ENCODE measurements at places on chromosomes 7 and 10. TPM values are rescaled to one million over a fixed set of nuclear protein-coding genes. Genes with fewer than 3 reads are reported as not detected.
A peak's percentile ranks its signal among the peaks of the same experiment; 100 is the strongest.

GRCh38 chr7:19698331-19698730, 10.5 kb downstream of the POLR1F start:
- no peak for DNase-seq

The ALKBH4 gene
- 16.6 TPM for polyA plus RNA-seq

DNA sequence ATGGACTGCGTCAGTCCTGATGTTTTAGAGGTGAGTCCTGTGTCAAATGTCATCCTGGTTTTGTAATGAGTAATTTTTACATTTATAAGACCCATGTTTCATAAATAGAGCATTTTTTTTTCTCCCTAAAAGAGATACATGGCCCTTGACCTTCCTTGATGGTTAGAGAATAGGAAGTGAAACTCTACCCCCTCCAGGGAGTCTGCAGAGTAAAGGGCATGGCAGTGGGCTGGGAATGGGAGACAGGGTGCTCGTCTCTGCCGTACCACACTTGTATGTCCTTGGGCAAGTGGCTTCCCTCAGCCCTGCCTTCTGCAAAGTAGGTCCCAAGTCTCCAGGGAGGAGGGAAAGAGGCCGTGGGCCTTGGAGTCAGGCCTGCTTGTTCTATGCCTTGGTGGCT, 63.9 kb downstream of the WDFY4 start:
- no peak for DNase-seq

DNA sequence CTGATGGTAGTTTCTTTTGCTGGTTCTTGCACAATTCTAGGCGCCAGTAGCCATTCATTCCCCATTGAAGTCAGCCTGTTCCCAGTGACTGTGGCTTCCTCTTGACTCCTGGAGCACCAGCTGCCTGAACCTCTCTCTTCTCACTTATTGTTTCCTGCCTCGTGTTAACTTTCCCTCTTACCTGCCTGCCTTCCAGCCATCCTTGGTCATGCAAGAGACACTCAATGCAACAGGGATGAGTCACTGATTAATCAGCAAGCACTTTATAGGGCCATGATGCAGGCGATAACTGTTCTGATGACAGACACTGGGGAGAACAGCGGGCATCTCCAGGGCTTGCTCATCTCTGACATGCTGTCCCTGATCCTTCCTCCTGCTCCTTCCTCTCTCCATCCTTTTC, 122.0 kb downstream of the PLCE1 start:
- DNase-seq = no peak

GRCh38 chr7:151061213-151062110, 2.1 kb downstream of the SLC4A2 start:
- no peak for DNase-seq

DNA sequence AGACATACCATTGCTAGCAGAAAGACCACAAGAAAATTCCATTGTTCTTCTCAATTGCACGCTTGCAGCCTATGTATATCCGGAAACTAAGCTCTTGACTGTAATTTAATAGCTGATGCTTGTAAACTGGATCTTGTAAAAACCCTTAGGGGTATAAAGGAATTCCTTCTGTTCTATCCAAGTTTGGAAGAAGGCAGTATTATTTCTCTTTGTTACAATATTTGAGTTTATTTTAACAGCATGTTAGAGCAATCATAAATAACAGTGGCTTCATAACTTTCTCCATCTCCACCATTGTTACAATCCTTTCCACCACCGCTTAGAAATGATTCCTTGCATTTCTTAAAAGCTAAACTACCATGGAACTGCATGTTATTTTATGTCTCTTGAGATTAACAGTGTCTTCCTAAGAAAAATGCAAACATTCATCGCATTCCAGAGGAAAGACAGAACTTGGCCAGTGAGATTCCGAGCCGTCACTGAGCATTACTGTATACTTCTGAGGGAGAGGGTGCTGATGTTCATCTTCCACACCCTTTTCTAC, 92.5 kb downstream of the TRIL start:
- DNase-seq = no peak

The LMOD2 gene
- polyA plus RNA-seq = 0.14 TPM

GRCh38 chr10:24574161-24574560, 149.5 kb downstream of the ARHGAP21 start:
- no peak for DNase-seq

The SPDYE2B gene
- 3.6 TPM for polyA plus RNA-seq

The PRLHR gene
- not detected for polyA plus RNA-seq

GRCh38 chr10:72335394-72336258, 19.1 kb downstream of the DNAJB12 start:
- no peak for DNase-seq

DNA sequence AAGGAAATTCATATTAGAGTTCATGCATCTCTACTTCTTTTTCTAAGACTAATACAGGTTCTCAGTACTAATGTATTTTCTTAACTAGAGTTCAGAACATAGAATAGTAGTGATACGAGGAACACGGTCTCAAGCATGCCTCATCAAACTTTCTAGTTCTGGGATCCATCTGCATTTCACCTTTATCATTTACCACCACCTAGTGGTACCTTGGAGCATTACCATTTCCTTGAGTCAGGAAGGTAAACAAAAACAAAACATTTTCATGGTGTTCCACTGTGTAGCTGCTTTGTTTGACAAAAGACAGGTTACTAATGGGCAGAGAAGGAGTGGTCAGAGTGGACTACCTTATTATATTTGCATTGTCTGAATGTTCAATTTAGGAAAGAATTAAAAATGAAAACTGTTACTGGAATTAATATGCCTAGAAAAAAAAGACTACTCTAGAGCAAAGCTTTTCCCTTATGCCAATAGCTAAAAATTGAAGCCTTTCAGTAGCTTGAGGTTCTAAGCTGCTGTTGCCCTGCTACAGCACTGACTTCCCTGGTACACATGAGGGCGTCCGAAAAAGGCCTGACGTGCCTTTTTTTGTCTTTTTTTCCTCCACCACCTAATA, 44.5 kb downstream of the STARD3NL start:
- peak; percentile 61 for DNase-seq

GRCh38 chr7:36747280-36748016, 23.2 kb upstream of the AOAH start:
- DNase-seq = no peak

The IDI1 gene
- 72.0 TPM for polyA plus RNA-seq

- DNase-seq = no peak
These were observed 40.6 kb upstream of the SMNDC1 start for GRCh38 chr10:110345286-110345685.

DNA sequence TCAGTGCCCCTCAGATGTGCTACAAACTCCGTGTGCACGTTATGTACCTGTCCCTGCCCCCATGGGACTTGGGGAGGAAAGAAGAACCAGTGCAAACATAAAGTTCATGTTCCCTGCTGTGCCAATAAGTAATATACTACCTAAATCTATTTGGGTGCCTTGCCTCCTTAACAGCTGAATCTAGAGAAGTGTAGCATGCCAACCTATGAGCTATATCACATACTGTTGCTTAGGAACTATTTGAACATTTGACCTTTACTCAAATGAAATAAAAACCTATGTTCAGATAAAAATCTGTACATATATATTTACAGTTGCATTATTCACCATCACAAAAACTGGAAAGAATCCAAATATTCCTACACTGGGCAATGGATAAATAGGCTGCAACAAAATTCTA, 9.8 kb downstream of the POT1 start:
- DNase-seq = no peak

DNA sequence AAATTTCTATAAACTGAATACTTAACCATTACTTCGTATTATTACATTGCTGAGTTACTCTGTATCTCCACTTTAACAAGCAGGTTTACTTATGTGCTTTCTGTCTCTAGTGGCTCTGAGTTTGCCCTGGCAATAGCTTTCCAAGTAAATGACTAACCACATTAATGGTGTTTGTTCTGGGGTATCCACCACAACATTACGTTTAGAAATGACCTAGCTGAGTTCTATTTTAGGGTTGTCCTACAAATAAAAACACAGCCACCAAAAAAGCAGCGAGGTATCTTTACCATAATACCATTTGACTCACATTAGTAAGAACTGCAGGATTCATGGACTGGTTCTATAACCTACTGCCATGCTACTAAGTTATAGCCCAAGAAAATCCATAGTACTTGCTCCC, 83.1 kb downstream of the HIBADH start:
- no peak for DNase-seq

DNA sequence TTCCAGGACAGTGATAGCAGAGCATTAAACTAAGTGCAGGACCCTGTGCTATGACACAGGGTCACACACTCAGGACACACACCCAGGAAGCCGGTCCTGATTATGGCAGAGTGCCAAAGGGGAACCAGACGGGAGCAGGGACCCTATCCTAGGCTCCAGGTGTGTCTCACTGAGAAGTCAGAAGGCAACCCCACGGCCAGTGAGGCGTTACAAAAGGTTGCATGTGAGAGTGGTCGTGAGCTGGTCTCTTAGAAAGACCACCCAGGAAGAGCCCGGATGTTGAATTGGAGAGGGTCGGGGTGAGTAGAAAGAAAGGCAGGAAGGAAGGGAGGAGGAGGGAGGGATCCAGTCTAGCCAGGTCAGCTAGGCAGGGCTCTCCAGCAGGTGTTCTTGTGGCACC, 31.0 kb downstream of the FRMPD2 start:
- no peak for DNase-seq

The NPM3 gene
- polyA plus RNA-seq = 77.4 TPM

DNA sequence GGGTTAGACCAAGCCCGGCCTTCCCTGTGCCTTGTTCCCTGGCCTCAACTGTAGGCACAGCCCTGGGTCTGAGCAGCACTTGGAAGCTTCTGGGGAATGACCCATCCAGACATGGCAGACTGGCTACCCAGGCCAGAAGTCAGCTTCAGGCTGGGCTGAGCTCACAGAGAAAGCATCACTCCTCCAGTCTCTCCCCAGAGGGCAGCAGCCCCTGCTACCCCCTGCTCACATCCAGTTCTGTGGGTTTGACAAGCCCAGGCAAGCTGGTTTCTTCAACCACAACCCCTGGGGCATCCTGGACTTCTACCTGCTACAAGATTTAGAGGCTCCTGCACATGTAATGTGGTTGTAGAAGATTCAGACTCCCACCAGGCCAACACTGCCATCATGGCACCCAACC, 9.0 kb downstream of the C10orf71 start:
- no peak for DNase-seq

DNA sequence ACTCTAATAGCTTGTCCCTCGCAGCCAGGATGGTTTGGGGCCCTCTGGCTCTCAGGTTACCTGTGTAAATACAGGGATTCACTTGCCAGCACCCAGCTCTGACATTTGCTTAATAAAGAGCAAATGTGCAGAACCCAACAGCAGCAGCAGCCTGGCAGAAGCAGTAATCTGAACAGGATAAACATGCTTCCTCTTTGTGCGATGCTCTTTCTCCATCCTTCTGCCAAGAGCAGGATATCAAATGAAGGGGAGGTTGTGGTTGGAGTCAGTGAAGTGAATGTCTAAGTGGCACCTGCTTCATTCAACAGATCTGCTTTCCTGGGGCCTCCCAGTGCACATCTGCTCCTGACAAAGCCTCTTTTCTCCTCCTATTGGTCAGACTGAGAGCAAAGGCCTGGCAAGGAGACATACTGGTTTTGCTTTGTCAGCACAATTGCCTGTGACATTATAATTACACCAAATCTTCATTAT, 130.3 kb downstream of the NRF1 start:
- no peak for DNase-seq

- no peak for DNase-seq
These were observed 249.4 kb downstream of the TCF7L2 start for GRCh38 chr10:113199459-113199858.

DNA sequence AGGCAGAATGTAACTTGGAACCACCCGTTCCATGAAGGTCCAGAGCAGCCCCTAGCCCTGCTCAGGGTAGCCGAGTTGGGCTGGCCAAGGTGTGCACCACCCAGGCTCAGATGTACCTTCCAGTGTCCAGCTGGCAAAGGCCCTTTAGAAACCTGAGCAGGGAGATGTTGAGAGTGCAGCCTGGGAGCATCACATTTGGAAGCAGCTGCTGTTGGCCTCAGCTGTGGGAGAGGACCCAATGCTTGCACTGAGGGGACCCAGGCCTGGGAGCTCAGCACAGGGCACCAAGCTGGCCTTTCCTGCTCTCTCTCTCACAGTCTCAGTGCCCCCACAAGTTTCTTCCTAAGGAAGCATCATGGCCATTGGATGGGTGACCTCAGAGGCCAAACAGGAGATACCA, 33.5 kb downstream of the ANXA8 start:
- no peak for DNase-seq

DNA sequence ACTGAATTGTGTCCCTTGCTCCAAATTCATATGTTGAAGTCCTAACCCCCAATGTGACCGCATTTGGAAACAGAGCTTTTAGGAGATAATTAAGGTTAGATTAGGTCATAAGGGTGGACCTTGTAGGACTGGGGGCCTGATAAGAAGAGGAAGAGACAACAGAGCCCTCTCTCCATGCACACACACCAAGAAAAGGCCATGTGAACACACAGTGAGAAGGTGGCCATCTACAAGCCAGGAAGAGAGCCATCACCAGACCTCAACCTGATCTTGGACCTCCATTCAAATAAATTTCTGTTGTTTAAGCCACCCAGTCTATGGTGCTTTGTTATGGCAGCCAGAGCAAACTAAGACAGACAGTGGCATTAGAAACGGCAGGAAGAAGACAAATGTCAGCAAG, 12.5 kb upstream of the PRKAR2B start:
- no peak for DNase-seq

- no peak for DNase-seq
These were observed 666.7 kb upstream of the C7orf33 start for GRCh38 chr7:147923841-147924240.

- no peak for DNase-seq
These were observed 122.1 kb downstream of the EGFR start for GRCh38 chr7:55140941-55141278.

GRCh38 chr10:127982601-127983000, 75.7 kb downstream of the PTPRE start:
- no peak for DNase-seq

The GHRHR gene
- 0.41 TPM for polyA plus RNA-seq

DNA sequence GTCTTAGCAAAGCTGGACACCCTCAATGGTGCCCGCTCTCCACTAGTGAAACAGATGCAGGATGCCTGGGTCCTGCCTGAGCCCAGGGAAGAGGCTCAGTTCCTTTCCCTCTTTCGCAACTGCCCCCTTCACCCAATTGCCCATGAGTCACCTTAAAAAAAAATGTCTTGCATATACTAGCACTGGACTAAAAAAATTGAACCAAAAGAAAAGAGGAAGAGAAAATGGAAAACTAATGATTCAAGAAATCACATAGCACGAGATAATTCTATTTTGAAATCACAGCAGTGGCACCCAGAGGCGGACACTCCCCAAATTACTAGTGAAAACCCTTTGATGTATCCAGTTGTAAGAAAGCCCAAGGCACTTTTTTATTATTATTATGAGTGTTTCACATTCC, 972.5 kb downstream of the LRMDA start:
- no peak for DNase-seq

The ENO4 gene
- 2.2 TPM for polyA plus RNA-seq

The MINDY4 gene
- 10.2 TPM for polyA plus RNA-seq

- DNase-seq = no peak
These were observed 63.0 kb upstream of the SP4 start for GRCh38 chr7:21364801-21365271.

The ASZ1 gene
- polyA plus RNA-seq = 0.06 TPM

DNA sequence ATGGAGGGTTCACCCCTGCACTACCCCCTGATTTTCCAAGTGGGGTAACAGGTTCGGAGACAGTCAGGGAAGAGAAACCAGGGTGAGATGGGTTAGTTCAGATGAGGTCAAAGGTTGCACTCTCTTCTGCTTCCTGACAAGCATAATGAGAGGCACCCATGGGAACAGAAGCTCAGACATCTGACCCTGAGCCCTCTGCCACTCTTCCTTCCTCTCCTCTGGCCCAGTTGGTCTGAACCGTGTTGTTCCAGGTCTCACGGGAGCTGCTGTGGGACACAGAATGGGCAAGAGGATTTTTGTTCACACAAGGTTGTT, 38.4 kb downstream of the DNAJB12 start:
- no peak for DNase-seq

GRCh38 chr10:54909165-54909564, 108.1 kb upstream of the PCDH15 start:
- DNase-seq = no peak

- DNase-seq = no peak
These were observed 3.7 kb downstream of the NOD1 start for GRCh38 chr7:30474893-30475292.

All from left renal cortex interstitium (tissue), 4 donors.